ENCODE measurements at places on chromosomes 3 and 15.

- no peak for DNase-seq
Observed at GRCh38 chr15:38252481-38253350, at the start of gene SPRED1. SPRED1 (plus strand) TSS chr15:38252836; CDS start chr15:38253186, 350 bp downstream.

DNA sequence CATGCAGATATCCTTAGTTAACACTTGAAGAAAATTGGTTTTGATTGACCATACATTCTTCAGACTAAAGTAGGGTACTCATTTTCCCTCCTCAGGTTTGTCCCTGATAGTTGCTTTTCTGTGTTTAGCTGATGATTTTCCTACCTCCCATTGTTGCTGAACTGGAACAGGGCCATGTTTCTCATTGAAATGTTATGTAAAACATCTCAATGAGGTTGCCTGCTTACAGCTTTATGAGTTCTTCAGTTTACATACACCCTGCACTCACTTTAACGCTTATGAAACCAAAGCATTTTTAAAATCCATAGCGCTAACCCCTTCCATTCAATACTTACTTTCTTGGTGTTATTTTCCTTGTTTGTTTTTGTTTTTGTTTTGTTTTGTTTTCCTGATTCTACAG, 61.9 kb downstream of the HMG20A start:
- DNase-seq: no peak

- no peak for DNase-seq
Observed at GRCh38 chr3:77377717-77378116, 337.8 kb downstream of the ROBO2 start.

GRCh38 chr3:27666272-27666671, 55.9 kb downstream of the EOMES start:
- DNase-seq: no peak

DNA sequence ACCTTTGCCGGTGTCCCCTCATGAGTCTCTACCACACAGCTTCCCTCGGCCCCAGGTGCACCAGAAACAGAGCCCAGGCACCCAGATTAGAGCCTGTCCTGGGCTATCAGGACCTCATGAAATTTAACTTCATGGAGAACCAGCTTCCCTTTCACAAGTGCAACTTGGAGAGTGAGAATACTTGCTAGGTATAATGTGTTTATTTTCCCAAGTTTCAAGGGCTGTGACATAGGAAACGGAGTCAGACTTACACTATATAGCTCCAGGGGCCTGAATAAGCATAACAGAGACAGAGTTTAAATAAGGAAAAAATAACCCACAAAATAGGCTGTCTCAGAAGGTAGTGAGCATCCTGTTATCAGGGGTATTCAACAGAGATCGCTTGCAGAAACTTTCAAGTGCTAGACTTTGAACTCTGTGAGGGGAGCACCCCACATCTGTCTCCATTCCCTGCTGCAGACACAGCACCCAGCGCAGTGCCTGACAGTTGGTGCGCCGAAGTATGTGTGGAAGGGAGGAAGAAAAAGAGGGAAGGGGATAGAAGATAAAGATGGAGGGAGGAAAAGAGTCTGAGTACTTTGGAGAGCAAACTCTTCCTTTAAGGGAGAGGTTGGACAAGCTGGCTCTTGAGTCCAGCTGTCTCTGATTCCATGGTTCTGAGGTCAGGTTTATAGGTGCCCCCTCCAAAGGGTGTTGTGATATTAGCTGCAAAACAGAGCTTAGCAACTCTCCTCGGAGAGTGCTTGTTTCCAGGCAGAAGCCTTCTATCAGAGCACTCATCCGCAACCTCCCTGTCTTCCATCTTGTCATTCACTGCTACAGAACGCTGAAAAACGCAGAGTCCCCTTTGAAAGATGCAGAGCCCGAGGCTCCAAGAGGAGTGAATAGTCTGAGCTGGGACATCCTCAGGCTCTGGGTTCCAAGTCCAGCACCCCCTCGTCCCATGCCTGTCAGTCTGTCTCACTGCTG, 84.8 kb downstream of the CPN2 start:
- DNase-seq: no peak

GRCh38 chr3:76661527-76662250, 378.2 kb upstream of the ROBO2 start:
- no peak for DNase-seq

DNA sequence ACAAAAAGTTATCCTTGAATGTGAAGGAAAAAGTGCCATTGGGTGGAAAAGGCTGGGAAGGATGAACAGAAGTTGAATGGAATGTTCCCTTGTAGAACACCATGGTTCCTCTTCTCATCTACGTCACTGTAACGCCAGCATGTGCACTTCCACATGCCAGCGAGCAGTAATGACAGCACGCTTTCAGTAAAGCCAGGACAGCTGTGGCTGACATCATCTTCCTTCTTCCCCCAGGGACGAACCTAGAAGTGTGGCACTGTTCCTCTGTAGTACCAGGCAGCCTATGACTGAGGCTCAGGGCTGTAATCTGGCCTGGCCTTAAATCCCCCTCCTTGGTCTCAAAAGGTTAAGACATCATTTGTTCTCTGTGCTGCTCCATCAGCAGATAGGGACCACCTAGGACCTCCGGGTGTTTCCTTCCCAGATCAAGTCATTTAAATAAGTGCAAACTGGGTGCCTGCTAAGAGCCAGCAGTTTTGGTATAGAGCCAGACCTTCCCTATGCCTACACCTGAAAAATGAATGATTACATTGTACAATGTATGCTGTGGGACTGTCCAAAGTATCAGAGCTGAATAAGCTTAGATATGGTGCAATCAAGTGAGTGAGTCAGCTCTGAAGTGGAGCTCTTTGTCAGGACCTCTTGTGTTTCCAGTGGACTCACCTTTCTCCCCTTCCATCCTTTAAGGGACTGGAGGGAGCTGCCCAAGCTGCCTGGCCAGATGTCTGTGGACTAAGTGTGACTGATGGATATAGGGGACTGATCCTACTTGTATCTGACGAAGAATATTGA, 5.6 kb upstream of the SRPRB start:
- DNase-seq: no peak

DNA sequence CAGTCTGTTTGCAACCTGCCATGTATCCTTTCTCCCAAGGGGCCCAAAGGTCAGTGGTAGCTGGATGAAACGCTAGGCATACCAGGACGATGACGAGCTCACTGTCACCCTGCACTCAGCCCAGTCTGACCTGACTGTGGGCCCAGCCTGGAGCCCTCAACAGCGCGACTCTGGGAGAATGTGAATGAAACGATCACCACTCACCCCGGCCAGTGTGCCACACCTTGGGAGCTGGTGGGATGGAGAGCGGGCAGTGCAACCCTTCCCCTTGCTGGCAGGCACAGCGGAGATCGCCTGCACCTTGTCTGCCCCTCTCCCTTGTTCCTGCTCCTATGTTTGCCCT, 27.2 kb downstream of the SRPRB start:
- DNase-seq: no peak

DNA sequence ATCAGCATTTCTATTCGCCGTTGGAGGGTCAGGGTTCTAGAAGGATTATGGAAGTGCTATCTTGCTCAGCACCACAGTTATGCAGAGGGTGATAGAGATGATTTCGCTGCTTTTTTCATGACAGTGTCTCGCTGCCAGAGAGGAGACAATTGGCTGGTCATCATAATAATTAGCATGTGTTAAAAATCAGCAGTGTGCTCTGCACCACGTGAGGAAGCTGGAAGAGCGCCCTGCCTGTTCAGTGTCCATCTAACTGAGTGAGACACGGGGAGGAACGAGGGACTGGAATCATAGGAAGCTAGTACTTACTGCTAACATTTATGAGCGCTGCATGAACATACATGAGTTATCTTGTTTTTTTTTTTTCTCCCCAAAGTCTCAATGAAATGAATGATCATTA, 116.2 kb upstream of the PLAAT1 start:
- no peak for DNase-seq

GRCh38 chr15:80639168-80639555, 55.9 kb upstream of the ABHD17C start:
- DNase-seq: no peak

GRCh38 chr3:132006605-132007204, 28.1 kb downstream of the CPNE4 start:
- DNase-seq: no peak

DNA sequence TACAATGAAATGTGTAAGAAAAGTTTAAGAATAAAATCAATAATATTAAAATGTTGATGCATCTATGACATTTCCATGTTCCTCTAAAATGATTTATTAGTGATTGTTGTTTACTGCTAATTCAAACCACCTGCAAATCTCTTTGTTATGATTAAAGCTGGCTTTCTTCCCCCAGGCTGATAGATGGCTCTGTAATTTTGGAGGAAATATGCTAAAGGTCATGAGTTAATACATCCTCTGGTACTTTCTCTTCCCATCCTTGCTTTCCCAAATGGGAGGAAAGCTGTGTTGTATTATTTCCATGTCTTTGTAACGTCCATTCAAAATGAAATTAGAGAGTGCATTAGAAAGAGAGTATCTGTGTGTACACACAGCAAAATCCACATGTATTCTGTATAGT, 139.5 kb upstream of the TMCO5A start:
- DNase-seq: no peak

GRCh38 chr3:8458238-8458661, 43.4 kb upstream of the LMCD1 start:
- no peak for DNase-seq

- DNase-seq: no peak
Observed at GRCh38 chr3:156770699-156771414, 55.3 kb upstream of the LEKR1 start.

DNA sequence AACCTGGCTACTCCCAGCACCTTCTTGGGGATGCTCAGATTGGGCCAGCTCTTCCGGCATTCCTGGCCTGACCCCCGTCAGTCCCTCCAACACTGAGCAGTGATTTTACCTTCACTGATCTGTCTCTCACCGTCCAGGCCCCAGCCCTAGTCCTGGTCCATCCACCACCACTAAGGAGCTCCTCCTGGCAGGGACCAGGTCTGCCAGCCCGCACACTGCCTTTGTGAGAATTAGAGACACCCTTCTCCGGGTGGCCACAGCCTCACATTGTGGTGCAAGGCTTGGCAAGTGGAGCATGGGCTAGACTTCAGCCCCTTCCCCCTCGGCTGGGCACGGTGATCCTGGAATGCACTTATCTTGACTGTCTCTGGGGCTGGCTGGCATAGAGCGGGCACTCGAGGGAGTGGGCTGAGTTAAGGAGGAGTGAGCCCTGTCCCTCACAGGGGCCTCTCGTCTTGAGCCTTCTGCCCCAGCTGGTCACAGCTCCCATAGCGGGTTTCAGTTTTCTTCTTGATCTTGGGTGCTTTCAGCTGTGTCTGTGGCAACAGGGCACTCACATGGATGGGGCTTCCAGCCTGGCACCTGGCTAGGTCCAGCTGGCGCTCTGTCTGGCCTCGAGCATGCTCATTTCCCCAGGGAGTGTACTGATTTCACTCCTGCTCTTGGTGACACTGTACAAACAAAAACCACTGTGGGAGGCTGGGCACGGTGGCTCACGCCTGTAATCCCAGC, 53.9 kb downstream of the LINGO1 start:
- no peak for DNase-seq

DNA sequence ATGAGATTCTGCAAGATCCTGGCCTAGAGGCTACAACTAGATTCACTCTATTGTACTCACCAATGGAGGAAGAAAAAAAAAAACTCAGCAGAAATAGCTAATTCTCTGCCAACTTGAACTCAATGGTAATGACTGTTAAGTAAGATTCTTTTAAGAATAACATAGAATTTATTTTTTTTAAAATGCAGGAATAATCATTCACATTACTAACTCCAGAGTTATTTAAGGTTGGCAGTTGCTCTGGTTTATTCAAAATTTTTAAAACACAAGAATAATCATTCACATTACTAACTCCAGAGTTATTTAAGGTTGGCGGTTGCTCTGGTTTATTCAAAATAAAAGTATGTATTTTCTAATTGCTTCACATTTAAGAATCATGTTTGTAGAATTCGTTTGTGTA, 1071.9 kb downstream of the IGSF11 start:
- DNase-seq: no peak

GRCh38 chr15:63255489-63255990, 21.9 kb upstream of the APH1B start:
- no peak for DNase-seq

- no peak for DNase-seq
Observed at GRCh38 chr15:74585191-74585590, 30.4 kb upstream of the CLK3 start.

- no peak for DNase-seq
Observed at GRCh38 chr15:62799037-62799436, 243.5 kb upstream of the TPM1 start.

DNA sequence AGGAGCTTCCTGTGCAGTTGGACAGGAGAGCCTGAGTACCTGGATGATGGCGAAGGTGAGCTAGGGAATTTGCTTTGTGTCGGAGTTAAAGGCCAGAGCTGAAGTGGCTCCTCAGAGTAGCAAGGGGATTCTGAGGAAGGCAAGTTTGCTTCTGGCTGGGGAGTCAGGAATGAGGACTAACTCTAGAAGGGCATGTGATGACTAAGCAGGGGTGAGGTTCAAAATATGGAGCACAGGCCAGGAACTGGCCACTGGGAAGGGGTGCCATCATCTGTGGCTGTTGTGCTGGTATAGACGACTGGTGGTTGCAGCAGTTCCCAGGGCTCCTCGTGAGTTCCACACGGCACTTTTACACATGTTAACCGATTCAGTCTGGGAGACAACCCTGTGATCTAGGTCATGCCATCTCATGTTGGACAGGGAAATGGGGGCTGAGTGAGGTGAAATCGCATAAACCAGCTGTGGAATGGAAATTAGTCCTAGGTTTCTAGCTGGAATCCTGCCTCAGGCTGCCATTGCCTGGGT, 100.8 kb downstream of the EEFSEC start:
- no peak for DNase-seq

- no peak for DNase-seq
Observed at GRCh38 chr15:64754663-64755426, 20.5 kb downstream of the RBPMS2 start.

- DNase-seq: no peak
Observed at GRCh38 chr3:51777985-51778384, 1.1 kb downstream of the IQCF6 start.

- DNase-seq: no peak
Observed at GRCh38 chr3:159726231-159726964, 262.2 kb upstream of the IL12A start.

DNA sequence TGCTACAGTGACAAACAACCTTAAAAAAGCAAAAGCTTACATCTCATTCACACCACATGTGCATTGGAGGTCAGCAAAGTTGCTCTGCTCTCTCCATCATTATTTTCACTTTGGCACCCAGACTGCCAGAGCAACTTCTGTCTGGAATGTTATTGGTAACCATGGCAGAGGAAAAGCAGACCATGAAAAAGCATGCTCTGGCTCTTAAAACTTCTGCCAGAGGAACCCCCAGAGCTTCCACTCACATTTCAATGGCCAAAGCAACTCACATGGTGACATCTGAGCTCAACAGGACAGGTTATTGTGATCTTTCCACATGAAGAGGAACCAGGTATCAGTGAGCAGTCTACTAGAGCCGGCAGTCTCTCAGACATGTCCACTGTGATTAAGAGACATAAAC, 21.9 kb upstream of the FRMD5 start:
- DNase-seq: no peak

GRCh38 chr3:127708837-127709236, 36.1 kb downstream of the ABTB1 start:
- DNase-seq: no peak

- DNase-seq: no peak
Observed at GRCh38 chr3:20511863-20512505, 326.0 kb upstream of the SGO1 start.

GRCh38 chr3:10245081-10245712, 3.1 kb upstream of the TATDN2 start:
- DNase-seq: no peak

GRCh38 chr15:71807125-71807629, 3.2 kb upstream of the NR2E3 start:
- DNase-seq: no peak
